ENCODE measurements at places on chromosomes 4 and X. TPM values are rescaled to one million over a fixed set of nuclear protein-coding genes. Genes with fewer than 3 reads are reported as not detected.

The CXCL11 gene
- total RNA-seq: not detected

The STIM2 gene
- total RNA-seq: 12.7 TPM

The GIMD1 gene
- total RNA-seq: not detected

The SLC49A3 gene
- total RNA-seq: not detected

The USP26 gene
- total RNA-seq: not detected
